ENCODE measurements at places on chromosomes 3 and 15.

- no peak for DNase-seq
Measured at GRCh38 chr3:183827809-183828537, 2.6 kb upstream of the MAP6D1 start.

DNA sequence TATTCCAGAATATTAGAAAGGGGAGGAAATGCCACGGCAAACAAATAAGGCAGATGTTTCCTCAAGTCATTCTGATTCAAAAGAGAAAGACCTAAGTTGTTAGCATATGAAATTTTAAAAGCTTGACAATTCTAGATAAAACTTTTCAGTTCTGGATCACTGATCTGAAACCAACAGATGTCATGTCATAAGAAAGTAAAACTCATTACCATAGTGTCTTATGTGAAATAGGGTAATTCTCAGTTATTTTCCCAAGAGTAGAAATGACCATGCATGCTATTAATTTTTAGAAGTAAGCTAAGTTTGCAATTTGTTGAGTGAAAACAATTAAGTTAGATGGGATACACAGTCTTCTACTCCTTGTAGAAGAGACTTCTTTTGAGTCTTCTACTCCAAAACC, 630.3 kb downstream of the NAALADL2 start:
- DNase-seq, result no peak

DNA sequence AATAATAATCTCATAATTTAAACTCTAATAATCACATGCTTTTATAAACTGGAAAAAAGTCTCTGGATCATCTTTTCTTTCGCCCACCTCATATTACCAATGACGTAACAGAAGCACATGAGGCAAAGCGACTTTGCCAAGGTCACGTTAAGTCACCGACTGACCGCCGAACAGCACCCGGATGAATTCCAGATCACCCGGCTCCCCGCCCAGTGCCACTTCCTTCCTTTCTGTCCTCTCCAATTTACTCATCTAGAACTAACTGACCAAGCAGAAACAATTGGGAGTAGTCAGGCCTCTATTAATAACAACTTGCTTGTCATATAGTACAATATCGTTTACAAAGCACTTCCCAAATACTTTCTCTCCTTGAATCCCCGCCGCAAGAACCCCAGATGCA, 21.1 kb downstream of the FGF12 start:
- DNase-seq, result no peak

DNA sequence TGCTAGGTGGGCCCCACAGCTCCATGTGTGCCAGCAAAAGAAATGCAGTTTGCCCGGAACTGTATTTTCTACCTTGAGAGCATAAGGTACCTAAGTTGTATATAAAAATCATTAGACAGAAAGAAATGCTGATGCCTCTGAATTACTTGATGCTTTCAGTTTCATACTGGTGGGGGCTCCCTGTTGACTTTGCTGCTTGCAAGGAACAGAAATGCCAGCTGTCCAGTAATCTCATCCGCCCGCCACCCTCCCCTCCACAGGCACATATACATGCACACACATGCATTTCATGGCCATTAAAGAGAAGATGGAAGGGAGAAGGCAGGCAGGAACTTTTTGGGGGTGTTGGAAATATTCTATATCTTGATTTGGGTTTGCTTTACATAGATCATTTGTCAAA, 38.4 kb downstream of the LIMD1 start:
- DNase-seq, result no peak

DNA sequence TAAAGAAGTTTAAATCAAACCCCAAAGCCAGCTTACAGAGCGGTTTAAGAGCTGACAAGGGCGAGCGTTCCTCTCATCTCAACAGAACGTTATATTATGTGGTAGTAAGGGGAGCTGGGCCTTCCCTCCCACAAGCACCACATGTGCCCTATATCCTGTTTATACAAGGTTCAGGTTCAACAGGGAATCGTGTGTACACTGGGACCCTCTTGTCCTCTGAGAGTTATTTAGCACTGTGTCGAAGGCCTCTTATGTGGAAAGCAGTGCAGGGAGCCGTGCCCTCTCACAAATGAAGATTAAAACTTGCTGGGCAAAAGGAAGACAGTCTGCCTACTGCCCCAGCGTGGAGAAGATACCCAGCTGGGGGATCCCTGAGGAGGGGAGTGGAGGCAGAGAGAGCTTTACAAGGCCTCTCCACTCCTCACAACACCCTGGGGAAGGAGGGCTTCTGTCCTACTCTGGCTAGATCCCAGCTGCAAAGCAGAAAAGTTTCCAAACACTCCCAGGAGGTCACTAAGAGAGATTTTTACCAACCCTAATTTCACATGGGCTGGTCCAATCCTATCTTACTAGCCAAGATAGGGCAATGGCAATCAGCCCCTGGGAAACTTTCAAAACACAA, 2.9 kb downstream of the TLE3 start:
- no peak for DNase-seq

DNA sequence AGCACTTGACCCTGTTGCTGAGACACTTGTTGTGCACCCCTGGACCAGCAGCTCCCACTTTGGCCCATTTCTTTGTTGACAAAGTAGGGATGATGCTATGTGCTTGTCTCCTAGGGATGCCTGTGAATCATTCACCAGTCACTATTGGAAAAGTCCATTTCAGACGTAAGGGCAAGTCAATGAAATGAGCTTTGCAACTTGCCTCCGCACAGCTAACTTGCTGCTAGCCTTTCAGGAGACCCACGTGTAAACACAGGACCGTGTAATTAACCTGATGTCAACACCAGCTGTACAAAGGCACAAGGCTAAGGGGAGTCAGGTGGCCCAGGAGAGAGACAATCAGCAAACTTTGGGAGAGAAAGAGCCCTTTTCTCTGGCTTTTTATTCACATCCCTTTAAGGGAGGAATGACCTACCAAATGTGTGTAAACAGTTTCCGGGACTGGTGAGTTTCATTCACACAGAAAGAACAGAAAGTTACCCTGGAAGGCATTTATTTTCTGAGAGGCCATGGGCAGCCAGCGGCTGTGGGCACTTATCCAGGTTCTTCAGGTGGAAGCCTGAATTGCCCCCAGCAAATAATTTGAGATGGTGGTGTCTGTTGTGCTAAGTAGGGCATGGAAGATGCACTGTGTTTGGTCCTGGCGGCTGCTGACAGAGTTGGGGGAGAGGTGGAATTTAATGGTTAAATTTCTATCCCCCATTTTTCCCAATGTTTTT, 54.0 kb downstream of the TIPARP start:
- no peak for DNase-seq

DNA sequence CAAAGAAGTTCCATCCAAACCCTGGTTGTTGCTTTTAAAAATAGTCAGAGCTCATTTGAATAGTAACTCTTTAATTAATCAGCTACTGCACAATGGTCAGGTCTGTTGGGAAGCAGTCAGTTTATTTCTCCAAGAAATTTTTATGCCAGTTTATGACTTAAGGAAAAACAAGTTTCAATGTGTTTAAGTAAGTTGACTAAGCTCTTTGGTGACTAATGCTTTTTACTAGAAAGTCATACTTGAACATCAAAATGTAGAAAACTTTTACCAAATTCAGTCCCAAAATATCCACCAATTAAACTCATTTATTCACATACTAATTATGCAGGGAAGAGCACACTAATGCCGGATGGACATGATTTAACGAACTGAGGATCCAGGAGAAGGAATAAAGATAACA, 22.1 kb downstream of the PRICKLE2 start:
- DNase-seq, result no peak

- DNase-seq, result no peak
Measured at GRCh38 chr15:52158084-52158765, 33.0 kb downstream of the GNB5 start.

GRCh38 chr3:142159083-142159740, 9.9 kb upstream of the TFDP2 start:
- DNase-seq, result no peak

DNA sequence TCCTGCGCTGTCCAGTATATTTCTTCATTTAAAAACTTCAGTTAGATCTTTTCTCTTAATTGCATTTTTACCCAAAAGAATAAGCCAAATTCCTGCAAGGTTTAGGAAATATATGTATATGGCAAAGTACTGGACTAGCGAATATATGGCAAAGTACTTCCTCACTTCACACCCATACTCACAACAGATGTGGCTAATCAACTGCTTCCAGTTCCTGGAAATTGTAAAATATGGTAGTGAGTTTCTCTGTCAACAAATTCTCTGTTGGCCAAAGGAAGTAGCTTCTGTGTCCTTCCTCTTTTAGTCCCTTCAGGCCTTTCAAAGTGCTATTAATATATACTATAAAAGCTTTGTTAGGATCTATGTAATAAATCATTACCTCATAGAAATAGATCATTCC, 22.0 kb downstream of the GPR15 start:
- no peak for DNase-seq

- DNase-seq, result no peak
Measured at GRCh38 chr15:67335534-67336222, 81.1 kb downstream of the IQCH start.

- no peak for DNase-seq
Measured at GRCh38 chr15:83209333-83209732, 1.7 kb upstream of the HDGFL3 start.

- DNase-seq, result no peak
Measured at GRCh38 chr3:105401691-105402149, 35.0 kb downstream of the ALCAM start.

- DNase-seq, result no peak
Measured at GRCh38 chr3:194301730-194302129, 49.4 kb downstream of the CPN2 start.

Measured in D721Med (cell line).